ENCODE measurements at places on chromosomes 12 and 14. TPM values are rescaled to one million over a fixed set of nuclear protein-coding genes. Genes with fewer than 3 reads are reported as not detected.

ANKRD33 gene
- total RNA-seq, result 4.2 TPM

OTOGL gene
- 0.60 TPM for total RNA-seq

CSRP2 gene
- total RNA-seq, result 114 TPM

LRTM2 gene
- 3.8 TPM for total RNA-seq

MUCL1 gene
- total RNA-seq, result not detected

RITA1 gene
- 11.6 TPM for total RNA-seq

TPPP2 gene
- total RNA-seq, result not detected

RIN3 gene
- 7.2 TPM for total RNA-seq

RHOJ gene
- 13.7 TPM for total RNA-seq

ASPG gene
- 2.4 TPM for total RNA-seq

TEAD4 gene
- 3.2 TPM for total RNA-seq

Measured in camera-type eye (tissue), 1 donor.